ENCODE measurements at places on chromosomes 4 and X.

DNA sequence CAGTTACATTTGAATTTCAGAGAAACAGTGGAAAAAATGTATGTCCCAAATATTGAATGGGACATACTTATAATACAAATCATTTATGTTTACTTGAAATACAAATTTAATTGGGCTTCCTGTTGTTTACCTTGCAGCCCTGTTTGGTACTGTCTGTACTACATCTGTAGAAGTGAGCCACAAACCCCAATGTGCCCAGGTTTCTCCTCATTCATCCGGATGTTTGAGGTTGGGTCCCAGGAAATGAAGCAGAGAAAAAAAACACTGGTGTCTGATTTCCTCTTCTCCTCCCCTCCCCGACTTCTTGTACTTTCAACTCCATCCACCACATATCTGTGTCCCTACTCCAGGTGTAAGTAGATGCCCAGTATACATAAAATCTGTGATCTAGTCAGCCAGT is 27.1 kb upstream of the SCRG1 start:
- DNase-seq, result no peak

DNA sequence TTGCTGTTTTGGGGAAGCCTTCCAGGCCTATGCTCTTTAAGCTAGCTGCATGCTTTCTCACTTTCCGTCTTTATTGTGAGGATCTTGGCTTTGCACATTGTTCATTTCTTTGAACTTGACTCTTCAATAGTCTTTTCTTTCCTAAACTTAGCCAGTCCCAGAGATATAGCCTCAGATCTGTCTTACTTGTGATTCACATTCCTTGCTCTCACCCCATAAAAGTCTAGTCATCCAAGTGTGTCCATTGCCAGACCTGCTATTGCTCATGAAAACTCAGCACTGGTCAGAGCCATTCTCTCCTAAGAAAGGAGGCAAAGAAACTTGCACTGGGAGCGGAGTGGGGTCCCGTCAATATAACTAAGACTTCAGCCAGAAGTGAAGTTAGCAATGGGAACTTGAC is 275.0 kb upstream of the CTSO start:
- DNase-seq, result no peak

GRCh38 chrX:45743081-45743533 is 542.4 kb upstream of the DIPK2B start:
- DNase-seq, result no peak

DNA sequence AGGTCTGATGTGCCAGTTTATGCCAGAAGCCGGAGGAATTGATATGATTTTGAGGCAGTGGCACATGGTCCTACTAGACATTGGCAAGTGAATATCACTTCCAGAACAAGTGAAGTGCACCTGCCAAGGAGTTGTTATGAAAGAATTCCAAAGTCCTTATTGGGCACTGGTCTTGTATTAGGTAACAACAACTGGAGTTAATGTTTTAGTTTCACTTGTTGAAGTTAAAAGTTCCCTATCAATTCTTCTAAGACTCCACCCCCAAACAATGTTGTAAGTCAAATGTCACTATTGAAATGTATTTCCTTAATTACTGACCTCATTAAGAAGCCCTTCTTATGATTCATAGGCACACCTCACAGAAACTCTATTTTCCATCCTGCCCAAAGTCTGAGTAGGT is 3.1 kb downstream of the TET2 start:
- DNase-seq, result no peak

GRCh38 chrX:29542152-29542551 is 673.2 kb upstream of the MAGEB2 start:
- no peak for DNase-seq

All from stimulated activated CD4-positive, alpha-beta T cell treated with anti-CD3 and anti-CD28 coated beads, Interleukin-1b, Interleukin-23, amount 100 ng/mL, for 1 hour (primary cell).